Midbrain (tissue), 1 donor: ENCODE measurements at places on chromosomes 6 and 20.

- DNase-seq = no peak
Observed at GRCh38 chr20:48008850-48009515, 223.7 kb upstream of the SULF2 start.

GRCh38 chr6:13466304-13467215 lies 20.8 kb downstream of the GFOD1 start:
- no peak for DNase-seq

GRCh38 chr20:13694420-13695150 lies 55.9 kb upstream of the TASP1 start:
- DNase-seq = no peak

GRCh38 chr6:37056439-37057127 lies 51.1 kb downstream of the FGD2 start:
- DNase-seq = no peak

DNA sequence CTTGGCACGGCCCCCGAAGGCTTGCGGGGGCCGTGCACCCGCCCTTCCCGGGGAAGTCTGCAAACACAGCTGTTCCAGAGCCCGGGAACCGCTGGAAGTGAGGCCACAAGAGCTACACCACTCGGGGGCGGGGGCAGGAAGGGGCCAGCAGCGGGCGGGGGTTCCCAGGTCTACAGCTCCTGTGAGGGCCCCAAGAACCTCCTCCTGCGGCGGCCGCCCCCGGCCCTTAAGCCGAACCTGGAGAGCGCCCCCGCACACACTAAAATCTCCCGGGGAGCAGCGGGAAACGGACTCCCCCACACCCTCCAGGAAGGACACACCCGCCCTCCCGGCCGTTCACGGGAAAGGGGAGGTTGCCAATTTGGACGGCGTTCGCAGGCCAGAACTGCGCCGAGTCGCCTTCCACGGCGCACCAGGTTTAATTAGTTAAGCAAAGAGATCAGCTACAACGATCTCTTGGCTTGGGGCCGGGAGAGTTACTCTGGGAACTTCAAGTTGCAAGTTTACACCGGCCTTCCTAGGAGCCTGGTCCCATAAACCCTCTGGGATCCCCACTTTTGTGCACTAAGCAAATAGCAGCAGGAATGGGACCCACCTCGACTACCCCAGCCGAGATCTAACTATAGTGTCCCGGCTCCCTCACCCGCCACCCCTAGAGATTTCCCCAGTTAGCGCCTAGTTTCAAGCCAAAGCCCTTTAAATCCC lies 1.7 kb downstream of the JAG1 start:
- DNase-seq = no peak
